ENCODE measurements at places on chromosomes 16 and 17. TPM values are rescaled to one million over a fixed set of nuclear protein-coding genes. Genes with fewer than 3 reads are reported as not detected.

GRCh38 chr17:7956228-7956965 lies 24.4 kb downstream of the CNTROB start:
- no peak for DNase-seq

DNA sequence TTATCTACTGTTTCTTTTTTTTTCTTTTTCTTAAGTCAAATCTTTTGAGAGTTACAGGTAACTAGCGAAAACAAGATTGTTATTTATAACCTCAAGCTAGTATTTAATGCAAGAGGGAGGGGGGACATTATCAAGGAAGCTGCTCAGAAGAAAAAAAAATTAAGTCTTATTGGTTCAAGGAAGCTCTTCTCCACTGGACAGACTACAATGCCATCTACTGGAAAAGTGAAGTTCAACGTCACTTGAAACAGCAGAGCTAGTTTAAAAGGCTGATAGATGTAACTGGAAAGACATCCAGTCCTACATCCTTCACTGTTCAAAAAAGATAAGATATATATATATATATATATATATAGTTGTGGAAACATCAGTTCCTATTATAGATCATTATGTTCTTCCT lies 418.0 kb upstream of the PSMD7 start:
- DNase-seq, result peak; percentile 30

- no peak for DNase-seq
These were observed 40.1 kb downstream of the RANBP10 start for GRCh38 chr16:67766291-67766690.

DNA sequence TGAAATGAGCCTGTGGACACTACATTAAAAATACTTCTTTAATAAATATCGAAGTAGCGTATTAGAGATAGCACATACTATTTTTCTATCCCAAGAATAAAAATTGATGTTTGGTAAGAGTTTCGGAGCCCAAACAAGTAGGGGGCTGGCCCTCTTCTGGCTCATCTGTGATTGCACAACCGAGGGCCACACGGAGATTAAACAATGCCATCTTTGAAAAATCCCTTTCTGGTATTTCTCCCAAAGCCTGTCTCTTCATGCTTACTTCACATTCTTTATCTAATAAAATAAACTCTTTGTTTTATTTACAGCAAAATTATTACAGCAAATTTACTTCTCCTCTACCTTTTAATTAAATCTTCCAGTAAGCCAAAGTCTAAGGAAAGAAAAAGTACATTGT lies 9.6 kb upstream of the MYH11 start:
- no peak for DNase-seq

DNA sequence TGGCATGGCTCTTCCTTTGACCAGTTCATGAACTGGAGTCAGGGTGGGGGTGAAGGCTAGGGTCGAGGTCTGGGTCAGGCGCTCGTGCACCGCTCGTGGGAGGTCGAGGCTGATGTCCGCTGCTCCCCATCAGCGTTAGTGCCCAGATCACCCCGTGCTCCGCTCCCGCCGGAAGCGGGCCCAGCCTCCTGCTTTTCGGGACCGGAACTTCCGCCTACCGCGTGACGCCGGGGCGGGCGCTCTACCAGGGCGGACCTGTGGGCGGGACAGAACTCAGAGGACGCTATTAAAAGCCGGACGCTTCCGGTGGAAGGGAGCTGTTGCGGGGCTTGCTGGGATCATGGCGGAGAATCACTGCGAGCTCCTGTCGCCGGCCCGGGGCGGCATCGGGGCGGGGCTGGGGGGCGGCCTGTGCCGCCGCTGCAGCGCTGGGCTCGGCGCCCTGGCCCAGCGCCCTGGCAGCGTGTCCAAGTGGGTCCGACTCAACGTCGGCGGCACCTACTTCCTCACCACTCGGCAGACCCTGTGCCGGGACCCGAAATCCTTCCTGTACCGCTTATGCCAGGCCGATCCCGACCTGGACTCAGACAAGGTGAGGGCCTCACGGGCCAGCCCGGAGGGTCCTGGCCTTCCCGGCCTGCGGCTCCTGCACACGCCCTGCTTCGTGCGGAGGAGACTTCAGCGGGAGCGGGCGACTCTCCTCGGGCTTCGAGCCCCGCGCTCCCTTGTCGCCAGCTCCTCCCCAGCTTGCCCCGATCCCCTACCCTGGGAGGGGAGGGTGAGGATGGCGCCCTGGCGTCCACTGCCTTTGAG lies at the start of gene KCTD5:
KCTD5 (plus strand) TSS at position 315 of the 813 bp plus-strand sequence; CDS start at position 341, 26 bp downstream.
- peak; percentile 98 for DNase-seq

- DNase-seq, result no peak
These were observed 582.0 kb downstream of the CDH11 start for GRCh38 chr16:64539811-64540371.

GRCh38 chr16:60123392-60124023 lies 1389.4 kb upstream of the GOT2 start:
- DNase-seq, result no peak

DNA sequence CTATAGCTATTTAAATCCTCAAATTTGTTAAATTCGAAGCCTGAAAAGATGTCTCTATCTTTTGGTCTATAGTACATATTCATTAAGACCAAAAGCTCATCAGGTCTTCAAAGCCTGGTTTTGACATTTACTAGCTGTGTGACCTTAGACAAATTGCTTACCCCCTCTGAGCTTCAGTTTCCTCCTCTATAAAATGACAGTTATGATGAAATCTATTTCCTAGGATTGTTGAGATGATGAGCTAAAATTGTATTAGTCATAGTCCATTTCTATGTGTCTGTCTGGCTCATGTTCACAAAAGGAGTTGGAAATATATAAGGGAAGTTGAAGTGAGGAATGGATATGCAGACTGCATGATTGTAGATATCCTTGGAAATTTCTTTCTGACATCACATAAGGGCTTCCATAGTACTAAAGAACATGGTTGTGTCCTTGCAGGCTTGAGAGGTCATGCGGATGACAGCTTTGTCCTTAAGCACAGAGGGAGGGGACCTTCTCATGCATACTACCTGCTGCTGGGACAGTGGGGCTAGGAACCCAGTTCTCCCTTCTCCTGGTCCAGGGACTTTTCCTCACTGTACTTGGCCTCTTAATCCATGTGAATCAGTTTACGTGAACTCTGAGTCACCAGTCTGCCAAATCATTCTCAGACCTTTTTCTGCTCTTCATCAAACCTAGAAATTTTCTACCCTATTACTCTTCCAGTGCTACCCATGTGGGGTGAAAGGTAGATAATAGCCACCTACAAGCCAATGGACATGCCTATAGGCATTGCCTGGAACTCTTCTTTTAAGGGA lies 487.5 kb upstream of the SALL1 start:
- DNase-seq, result no peak

- no peak for DNase-seq
These were observed 44.1 kb downstream of the MIS12 start for GRCh38 chr17:5530265-5531084.

GRCh38 chr17:5902181-5903140 lies 167.7 kb upstream of the WSCD1 start:
- DNase-seq, result no peak

GRCh38 chr17:15946611-15947120 lies 1.7 kb downstream of the ADORA2B start:
- no peak for DNase-seq

- DNase-seq, result no peak
These were observed 218.8 kb downstream of the SNX29 start for GRCh38 chr16:12195296-12195695.

DNA sequence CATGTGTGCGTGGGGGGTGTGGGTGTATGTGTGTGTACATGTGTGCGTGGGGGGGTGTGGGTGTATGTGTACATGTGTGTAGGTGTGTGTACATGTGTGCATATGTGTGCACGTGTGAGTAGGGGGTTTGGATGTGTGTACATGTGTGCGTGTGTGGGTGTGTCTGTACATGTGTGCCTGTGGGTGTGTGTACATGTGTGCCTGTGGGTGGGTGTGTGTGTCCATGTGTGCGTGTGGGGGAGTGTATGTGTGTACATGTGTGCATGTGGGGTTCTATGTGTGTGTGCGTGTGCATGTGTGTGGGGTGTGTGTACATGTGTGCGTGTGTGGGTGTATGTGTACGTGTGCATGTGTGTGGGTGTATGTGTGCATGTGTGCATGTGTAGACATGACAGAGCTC lies 129.1 kb downstream of the C16orf95 start:
- no peak for DNase-seq

GRCh38 chr17:17951524-17951923 lies 20.7 kb downstream of the TOM1L2 start:
- DNase-seq, result no peak

- peak; percentile 95 for DNase-seq
These were observed 40.5 kb upstream of the ACSF3 start for GRCh38 chr16:89052890-89053724.

DNA sequence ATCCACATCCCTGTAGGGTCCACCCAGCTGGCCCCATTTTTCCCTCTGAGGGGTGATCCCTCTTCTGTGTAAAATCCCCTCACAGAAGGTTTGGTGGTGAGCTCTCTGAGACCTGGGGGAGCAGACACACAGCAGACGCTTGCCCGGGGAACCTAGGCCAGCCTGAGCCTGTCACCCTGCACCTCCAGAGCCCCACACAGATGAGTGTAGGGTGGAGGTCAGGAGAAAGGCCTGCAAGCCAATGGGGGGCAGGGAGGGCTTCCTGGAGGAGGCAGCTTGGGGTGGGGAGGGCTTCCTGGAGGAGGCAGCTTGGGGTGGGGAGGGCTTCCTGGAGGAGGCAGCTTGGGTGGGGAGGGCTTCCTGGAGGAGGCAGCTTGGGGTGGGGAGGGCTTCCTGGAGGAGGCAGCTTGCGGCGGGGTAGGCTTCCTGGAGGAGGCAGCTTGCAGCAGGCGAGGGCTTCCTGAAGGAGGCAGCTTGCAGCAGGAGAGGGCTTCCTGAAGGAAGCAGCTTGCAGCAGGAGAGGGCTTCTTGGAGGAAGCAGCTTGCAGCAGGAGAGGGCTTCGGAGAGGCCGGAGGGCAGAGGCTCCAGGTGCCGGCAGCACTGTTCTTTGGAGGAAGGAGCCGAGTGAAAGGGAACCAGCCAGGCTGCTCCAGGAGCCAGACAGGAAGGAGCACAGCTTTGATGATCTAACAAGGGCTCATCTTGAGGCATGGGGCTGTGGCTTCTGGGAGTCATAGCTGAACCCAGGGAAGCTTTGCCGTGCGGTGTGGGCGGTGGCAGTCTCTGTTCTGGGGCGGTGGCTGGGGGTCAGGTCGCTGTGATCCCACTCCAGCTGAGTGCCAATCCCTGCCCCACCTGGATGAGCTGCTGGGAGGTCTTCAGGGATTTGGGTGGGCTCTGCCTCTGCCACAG lies 83.7 kb upstream of the ZNF469 start:
- no peak for DNase-seq

GRCh38 chr16:11327277-11328171 lies 17.7 kb upstream of the RMI2 start:
- no peak for DNase-seq

GRCh38 chr17:733743-734142 lies 1.3 kb downstream of the TLCD3A start:
- DNase-seq, result no peak

GRCh38 chr17:44933824-44934744 lies 13.5 kb downstream of the KIF18B start:
- DNase-seq, result no peak

GRCh38 chr17:14019186-14019956 lies 49.9 kb upstream of the COX10 start:
- no peak for DNase-seq

DNA sequence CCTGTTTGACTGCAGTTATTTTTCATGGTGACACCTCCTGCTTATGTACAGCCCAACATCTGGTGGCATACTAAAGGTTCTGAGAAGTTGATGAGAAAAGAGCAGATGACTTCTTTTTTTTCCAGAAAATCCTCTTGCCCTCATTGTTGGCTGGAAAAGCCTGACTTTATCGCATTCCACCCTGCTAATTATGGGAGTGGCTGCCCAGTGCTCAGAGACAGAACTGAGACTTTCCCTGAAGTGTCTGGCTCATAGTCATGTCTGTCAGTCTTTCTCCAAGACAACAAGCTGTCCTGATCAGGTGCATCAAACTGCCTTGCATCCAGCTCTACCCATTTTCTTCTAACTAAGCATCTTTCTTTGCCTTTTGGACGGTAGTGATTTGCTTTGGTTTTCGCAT lies 355.2 kb downstream of the CPPED1 start:
- no peak for DNase-seq

DNA sequence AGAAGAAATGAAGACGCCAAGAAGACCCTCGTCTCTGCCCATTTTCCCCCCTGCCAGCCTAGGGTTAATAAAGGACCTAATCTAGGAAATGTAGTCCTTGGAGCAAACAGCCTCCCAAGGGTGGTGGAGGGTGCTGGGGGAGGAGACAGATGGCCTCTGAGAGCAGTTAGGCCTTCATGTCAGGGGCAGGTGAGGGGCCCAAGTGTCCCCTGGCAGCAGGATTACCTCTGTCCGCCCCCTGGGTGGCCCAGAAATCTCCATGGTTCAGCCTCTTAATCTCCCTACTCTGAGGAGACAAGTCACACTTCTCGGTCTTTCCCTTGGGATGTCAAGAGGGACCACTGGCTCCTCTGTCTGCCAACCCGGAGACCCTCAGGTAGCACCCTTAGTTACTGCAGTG lies 365.4 kb upstream of the TNRC6C start:
- DNase-seq, result no peak

DNA sequence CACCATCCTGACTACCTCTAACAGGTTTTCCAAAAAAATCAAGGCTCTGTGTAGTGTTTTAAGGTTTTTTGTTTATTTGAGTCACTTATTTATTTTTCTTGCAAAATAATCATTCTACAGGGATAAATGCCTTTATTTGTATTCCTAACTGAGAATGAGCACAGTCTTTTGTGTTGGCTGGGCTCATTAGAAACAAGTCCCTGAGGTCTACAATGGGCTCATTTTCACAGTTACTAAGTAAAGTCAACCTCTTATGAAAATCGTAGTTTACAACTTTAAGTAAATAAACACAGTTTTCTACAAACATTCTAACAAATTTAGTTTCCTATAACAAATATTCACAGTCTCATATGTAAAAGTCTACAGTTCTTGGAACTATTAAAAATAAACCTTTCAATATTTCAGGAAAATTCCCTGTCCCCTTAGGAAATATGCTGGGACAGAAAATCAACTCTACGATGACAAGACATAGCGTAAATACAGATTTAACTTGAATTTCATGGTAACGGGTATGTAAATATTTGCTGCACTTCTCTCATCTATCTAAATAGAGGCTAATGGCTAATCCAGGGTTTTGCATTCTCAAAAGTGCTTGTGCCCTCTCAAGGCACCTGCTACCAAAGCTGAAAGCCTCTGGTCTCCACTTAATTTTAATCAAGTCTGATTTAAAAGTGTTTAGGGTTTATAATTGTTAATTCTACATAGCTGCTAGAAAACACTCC lies 31.5 kb upstream of the CDH5 start:
- DNase-seq, result no peak

MLYCD gene
- total RNA-seq, result 11.0 TPM

CD300LB gene
- total RNA-seq, result not detected

CLEC3A gene
- not detected for total RNA-seq

SLC16A6 gene
- 0.19 TPM for total RNA-seq

CDT1 gene
- total RNA-seq, result 82.5 TPM

PHOSPHO1 gene
- total RNA-seq, result not detected

KRTAP17-1 gene
- not detected for total RNA-seq

METTL2A gene
- 16.5 TPM for total RNA-seq

GGNBP2 gene
- 274 TPM for total RNA-seq

All from Calu3 (cell line).